ENCODE measurements at places on chromosomes 2 and 18.

DNA sequence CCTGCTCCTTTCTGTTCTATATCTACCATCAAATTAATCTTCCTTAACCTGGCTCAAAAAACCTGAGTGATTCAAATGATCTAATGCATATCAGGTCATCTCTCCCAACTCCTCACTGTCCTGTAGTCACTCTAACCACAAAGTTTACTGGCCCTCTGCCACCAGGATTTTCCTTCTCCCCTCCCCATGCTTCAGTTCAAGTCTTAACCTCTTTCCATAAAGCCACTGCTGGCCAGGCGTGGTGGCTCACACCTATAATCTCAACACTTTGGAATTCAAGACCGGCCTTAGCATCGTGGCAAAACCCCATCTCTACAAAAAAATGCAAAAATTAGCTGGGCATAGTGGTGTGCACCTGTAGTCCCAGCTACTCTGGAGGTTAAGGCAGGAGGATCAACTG, 7.5 kb upstream of the SP3 start:
- no peak for DNase-seq

- no peak for DNase-seq
Observed at GRCh38 chr2:81324046-81324445, 1019.5 kb upstream of the LRRTM1 start.

DNA sequence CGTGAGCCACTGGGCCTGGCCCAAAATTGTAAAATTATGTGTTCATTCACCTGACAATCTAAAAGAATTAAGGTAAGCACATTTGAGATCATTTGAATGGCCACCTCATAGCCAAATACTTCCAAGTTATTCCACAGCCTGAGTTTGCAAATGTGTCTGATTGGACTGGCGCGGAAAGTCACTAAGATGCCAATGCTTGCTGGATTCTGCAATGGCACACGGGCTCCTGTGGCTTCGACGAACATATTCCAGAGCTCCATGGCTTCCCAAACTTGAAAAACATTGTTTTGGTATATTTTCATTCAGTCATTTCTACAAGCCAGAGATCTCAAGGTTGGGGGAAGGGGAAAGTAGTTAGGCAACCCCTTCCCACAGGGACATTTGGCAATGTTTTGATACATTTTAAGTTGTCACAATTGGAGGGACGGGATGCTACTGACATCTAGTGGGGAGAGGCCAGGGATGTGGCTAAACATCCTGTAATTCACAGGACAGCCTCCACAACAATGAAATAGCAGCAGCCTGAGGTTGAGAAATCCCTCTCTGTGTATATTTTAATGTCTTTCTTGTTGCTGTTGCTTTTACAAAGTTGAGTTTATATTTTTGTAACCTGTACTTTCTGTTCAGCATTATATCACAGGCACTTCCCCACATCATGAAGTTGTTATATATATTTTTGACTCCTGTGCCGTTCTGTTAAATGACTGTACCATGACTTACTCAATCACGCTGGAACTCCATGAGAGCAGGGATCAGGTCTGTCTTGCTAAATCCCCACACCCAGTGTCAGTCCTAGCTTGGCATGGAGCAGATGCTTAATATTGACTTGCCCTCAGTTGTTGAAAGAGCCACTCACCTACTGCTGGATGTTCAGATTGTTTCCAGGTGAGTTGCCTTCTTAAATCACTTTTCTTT, 56.9 kb downstream of the COL4A4 start:
- peak; percentile 51 for DNase-seq

DNA sequence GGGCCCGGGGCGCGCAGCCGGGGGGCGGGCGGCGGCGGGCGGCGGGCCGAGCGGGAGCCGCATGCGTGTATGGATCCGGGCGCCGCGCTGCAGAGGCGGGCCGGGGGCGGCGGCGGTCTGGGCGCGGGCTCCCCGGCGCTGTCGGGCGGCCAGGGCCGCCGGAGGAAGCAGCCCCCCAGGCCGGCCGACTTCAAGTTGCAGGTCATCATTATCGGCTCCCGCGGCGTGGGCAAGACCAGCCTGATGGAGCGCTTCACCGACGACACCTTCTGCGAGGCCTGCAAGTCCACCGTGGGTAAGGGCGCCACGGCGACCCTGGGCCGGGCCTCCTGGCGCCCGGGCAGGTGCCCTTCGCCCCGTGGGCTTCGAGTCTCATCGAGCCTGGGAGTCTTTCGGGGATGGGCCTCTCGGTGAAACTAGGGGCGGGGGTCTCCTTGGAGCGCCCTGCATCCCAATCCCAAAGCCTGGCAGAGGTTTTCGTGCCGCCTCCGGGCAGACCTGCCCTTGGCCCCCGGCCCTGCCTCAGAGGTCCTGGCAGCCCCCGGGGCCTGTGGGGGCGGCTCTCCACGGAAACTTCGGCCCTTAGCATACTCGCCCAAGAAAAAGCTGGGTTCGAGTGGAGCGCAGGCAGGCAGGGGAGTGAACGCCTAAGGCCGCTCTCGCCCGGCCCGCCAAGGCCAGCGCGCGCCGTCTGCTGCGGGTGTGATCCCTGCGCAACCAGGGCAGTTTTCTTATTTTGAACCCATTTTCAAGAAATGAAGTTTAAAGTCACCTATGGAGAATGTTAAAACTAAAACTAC, 622 bp downstream of the RAB12 start:
- no peak for DNase-seq

DNA sequence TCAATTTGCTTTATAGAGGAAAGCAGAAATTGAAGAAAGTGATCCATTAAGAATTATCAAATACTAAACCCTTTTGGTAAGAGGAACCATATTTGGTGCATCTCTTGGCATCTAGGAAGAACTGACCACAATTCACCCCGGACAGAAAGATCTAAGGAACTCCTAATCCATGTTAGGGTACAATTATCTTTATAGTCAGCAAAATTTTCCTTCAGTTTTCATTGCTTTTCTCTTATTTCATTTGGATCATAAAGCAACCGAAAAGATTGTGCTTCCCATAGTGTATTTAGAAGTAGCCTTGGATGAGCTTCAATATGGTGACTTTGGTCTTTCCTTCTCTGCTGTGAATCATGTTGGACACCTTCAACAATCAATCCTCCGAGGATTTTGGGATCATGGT, 50.1 kb upstream of the IGFBP5 start:
- DNase-seq = no peak

GRCh38 chr18:51157215-51157614, 40.3 kb downstream of the MEX3C start:
- no peak for DNase-seq

DNA sequence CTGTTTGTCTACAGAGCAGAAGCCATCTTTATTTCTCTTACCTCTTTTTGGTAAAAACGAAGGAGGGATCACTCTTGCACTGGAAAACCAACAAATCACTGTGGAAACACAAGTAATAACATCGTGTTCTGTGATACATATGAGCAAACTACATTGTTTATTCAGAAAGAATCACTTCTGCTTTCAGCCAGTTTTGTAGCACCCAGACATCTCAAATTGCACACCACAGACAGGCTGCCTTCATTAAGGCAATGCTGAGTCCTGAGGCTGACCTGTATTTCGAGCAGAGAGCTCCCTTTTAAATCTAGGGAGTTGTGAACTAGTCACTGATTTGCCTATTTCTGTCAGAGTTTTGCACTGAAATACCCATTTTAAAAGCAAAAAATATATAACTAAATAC, 1003.2 kb upstream of the FAM98A start:
- DNase-seq = no peak

DNA sequence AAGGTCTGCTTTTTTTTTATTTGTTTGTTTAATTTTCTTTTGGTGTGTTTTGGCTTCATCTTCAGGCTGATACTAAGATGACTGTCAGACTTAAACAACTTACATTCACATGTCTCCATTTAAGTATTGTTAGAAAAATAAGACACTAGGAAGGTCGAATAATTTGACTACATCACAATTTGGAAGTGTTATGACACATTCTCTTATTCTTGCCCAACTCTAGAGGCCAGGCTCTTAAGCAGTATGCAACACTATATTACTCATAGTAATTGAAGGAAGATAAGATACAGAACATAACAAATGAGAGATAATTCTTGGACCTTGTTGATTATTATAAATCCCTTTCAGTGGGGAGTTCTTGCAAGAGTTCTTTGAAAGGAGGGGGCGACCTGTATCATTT, 295.3 kb upstream of the COL3A1 start:
- DNase-seq = no peak

DNA sequence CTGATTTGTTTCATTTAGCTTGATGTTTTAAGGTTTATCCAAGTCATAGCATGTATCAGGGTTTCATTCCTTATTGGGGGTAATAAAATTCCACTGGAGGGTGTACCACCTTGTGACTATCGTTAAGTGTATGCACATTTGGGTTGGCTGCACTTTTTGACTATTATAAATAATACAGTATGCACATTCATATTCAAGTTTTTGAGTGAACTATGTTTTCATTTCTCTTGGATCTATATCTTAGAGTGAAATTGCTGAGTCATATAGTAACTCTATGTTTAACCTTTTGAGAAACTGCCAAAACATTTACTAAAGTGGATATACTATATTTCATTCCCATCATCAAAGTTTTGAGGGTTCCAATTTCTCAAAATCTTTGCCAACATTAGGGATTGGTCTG, 952.7 kb downstream of the TDRD15 start:
- DNase-seq = no peak

DNA sequence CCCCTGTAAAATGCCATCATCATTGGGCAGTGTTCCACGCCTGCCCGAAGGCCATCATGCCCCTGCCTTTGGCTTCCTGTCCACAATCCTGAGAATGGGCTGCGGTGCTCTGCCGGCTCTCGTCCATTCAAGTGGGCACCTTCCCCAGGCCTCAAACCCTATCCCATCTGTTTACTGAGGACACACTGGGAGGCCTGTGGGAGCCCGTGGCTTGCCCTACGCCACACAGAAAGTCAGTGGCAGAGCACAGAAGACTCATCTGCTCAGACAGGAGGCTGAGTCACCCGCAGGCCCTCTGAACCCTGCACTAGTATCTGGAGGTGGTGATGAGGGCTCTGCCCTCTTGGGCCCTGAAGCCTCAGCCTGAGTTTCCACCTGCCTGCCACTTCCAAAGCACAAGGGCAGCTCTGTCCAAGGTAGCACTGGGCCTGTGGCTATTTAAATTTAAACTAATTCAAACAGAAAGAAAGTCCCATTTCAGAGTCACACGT, 19.1 kb upstream of the ANKRD53 start:
- no peak for DNase-seq

DNA sequence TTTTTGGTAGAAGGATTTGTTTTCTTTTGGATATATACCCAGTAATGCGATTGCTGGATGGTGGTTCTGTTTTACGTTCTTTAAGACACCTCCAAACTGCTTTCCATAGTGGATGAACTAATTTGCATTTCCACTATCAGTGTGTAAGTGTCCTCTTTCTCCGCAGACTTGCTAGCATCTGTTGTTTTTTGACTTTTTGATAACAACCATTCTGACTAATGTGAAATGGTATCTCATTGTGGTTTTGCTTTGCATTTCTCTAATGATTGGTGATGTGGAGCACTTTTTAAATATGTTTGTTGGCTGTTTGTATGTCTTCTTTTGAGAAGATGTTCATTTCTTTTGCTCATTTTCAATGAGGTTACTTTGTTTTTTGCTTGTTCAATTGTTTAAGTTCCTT, 260.9 kb upstream of the CWC22 start:
- no peak for DNase-seq

- DNase-seq = no peak
Observed at GRCh38 chr2:66467718-66468117, 32.8 kb downstream of the MEIS1 start.

GRCh38 chr2:158266111-158266510, 164.4 kb downstream of the UPP2 start:
- DNase-seq = no peak

- DNase-seq = no peak
Observed at GRCh38 chr2:12096051-12096787, 349.8 kb downstream of the LPIN1 start.

DNA sequence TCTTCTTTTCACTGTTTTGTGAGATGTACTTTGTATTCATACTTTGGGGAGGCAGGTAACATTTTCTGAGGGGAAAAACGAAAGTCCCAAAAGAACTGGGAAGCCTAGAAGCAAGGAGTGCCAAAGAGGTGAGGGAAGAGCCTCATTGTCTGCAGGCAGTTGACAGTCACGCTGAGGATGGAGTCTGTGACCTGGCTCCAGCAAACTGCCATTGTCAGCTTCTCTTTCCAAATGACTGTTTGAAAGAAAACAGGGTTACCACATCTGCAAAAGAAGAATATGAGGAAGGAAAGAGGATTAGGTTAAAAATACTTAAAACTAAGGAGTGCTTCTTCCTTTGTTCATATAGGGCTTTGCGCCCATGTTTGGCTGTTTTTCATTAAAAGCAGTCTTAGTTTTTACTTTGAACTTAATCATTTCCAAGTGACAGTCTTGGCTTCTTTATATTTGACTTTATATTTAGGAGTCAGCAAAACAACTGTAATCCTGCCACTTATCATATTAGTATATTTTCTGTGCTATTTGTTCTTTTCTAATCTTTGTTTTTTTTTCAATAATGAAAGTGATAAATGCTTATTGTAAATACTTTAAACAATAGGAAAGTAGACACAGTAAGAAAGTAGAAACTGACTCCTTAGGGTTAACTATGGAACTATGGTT, 35.0 kb downstream of the CERS6 start:
- DNase-seq = peak; percentile 35

- no peak for DNase-seq
Observed at GRCh38 chr2:119230219-119231185, 6.9 kb downstream of the STEAP3 start.

GRCh38 chr2:241769819-241770184, 6.8 kb upstream of the GAL3ST2 start:
- no peak for DNase-seq

- no peak for DNase-seq
Observed at GRCh38 chr18:46378864-46379207, 274.7 kb downstream of the HAUS1 start.

DNA sequence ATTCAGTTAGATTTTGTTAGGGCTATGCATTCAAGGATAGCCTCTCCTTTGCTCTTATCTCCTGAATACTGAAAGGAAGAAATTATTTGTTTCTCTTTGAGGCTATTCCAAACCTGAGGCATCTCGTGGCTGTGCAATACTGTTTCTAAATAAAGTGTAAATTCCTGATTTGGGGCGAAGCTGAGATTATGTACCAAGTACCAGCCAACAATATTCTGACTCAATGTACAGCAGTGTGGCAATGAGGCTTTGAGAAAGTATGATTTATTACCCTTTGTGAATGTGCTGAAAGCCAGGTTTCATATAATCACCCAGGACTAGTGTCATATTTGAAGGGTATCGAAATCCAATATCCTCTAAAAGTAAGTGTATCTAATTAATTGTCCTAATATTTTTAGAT, 113.5 kb downstream of the MEIS1 start:
- no peak for DNase-seq

DNA sequence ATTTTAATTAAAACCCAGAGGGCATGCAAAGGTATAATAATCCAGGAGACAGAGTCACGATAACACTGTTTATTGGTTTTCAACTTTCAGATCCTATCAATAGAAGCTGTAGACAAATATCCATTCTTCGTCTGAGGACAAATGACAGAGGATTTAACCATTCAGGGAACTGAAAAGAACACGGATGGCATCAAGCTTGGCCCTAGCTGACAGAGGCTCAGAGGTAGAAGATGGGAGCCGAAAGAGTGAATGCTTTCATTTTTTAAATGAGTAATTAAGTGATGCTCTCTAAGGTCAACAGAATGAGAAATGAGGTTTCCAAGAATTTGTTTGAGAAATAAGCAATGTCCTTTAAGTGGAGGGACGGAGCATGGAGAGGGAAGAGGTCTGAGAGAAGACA, 62.1 kb downstream of the BCL2 start:
- no peak for DNase-seq

All from SIG-M5 (cell line).